Fibroblast of villous mesenchyme (primary cell): ENCODE measurements at places on chromosomes 1 and 21. TPM values are rescaled to one million over a fixed set of nuclear protein-coding genes. Genes with fewer than 3 reads are reported as not detected.

YY1AP1 gene
- total RNA-seq, result 54.1 and 55.7 TPM in 2 replicates

SLC16A4 gene
- 73.4 and 241 TPM in 2 replicates for total RNA-seq

CYP4A11 gene
- total RNA-seq, result not detected in 2 replicates

DNA sequence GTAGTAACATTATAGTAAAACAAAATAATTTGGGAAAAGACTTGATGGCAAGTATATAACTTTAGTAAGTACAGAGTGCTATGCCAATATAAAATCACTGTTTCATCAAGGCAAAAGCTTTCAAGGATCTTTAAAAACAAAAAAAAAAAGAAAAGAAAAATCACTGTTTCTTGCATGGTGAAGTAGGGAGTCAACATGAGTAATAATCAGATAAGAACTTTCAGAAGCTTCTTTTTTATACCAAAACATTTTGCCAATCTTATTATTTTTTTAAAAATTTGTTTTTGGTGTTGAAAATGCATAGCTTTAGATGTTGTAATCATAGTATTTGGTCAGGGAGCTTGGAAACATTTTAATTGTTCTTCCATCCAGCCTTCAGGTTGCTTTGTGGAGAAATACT lies 37.2 kb downstream of the CAMSAP2 start:
- peak; percentile 28 for DNase-seq
